Breast epithelium (tissue), 4 donors: ENCODE measurements at places on chromosomes 13 and 19. TPM values are rescaled to one million over a fixed set of nuclear protein-coding genes. Genes with fewer than 3 reads are reported as not detected.
A peak's percentile ranks its signal among the peaks of the same experiment; 100 is the strongest.

The EDNRB gene
- 106 TPM for total RNA-seq

The DAND5 gene
- total RNA-seq: not detected

The SKA3 gene
- total RNA-seq: 1.3 TPM

The RNF113B gene
- not detected for total RNA-seq

The GJB6 gene
- not detected for total RNA-seq

DNA sequence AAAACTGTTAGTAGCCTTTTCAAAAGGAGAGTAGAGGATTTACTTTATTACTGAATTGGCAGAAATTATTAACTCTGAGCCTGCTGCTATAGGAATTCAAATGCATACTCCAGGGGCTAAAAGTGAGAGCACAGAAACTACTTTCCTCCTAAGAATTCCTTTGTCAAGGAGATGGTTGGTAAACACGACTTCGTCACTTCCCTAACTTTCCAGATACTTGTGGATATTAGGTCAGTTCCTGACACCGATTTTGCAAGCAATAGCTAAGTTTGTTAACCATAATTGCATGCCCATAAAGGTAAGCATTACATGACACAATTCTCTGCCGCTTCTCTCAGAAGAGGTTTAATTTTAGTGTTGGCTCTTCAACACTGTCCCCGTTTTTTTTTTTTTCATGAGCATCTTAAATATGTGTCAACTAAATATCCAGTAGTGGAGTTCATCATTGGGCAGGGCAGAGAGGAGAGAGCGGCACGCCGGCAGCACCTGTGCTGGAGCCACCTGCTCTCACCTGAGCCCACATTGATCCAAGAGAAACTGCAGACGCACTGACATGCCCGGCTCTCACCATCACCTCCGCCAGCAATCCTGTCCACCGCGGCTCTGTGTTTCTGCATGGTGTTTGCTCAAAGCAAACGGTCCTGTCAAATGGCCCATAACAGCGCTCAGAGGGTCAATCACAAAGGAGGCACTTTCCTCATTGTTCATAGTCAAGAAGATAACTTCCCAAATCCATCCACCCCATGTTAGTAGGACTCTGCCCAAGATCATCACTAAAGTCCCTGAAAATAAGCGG, 2.6 kb downstream of the MED26 start:
- H3K27me3 ChIP-seq: no peaks in the 10 kb centered on the region
- H3K4me1 ChIP-seq: no peaks in the 10 kb centered on the region
- H3K36me3 ChIP-seq: no peaks in the 10 kb centered on the region
- no peak for DNase-seq
- H3K4me3 ChIP-seq: no peak overlapping the region

DNA sequence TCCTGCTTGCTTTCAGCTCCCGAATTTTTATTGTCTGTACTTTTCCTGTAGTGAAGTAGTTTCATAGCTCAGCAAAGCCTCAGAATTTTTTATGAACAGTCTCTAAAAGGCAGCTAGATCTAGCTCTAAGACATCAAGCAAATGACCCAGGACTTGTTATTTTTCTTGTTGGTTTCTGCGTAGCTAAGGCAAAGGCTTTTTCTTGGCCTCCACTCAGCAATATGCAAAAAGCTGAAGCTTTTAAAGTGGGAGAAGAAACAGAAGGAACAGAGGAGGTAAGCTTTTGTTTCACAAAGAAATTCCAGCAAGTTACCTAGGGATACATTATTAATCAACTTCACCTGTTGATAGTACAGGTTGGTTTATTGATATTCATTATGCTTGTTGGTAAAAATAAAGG, 235.9 kb downstream of the PCDH20 start:
- no peak overlapping the region for H3K4me3 ChIP-seq
- no peaks in the 10 kb centered on the region for H3K27me3 ChIP-seq
- no peak overlapping the region for H3K27ac ChIP-seq

DNA sequence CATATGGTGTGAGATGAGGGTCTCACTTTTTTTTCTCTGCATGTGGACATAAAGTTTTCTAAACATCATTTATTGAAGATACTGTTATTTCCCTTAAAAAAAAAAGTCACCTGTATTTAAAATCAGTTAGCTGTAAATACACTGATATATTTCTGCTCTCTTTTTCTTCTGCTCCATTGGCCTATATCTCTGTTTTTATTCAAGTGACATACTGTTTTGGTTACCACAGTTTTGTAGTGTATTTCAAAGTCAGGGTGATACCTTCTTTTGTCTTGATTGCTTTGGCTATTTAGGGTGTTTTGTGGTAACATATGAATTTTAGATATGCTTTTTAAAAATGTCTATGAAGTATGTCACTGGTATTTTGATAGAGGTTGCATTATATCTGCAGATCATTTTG, 15.8 kb upstream of the ZNF431 start:
- DNase-seq: no peak
- H3K4me1 ChIP-seq: no peaks in the 10 kb centered on the region
- no peak overlapping the region for H3K27ac ChIP-seq

DNA sequence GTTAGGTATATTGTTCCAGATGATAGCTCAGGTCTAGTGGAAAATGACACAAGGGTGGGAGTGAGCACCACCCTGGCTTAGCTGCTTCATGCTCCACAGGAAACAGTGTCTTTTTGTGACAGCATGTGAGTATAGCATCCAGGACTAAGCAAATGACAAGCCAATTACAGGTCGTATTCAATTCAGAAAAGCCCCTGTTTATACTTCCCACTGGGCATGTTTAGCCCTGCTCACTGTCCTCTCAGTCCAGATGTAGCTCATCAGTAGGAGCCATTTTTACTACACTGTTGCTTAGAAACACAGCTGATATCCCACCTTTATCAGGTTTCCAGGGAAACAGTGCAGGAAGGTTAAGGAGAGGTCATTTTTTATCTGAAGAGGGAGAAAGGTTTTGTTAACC, 8.0 kb downstream of the ABHD13 start:
- no peak overlapping the region for H3K27ac ChIP-seq
- no peaks in the 10 kb centered on the region for H3K4me1 ChIP-seq
- H3K36me3 ChIP-seq: no peaks in the 10 kb centered on the region
- H3K4me3 ChIP-seq: no peak overlapping the region
- no peak for DNase-seq
- H3K27me3 ChIP-seq: no peaks in the 10 kb centered on the region

DNA sequence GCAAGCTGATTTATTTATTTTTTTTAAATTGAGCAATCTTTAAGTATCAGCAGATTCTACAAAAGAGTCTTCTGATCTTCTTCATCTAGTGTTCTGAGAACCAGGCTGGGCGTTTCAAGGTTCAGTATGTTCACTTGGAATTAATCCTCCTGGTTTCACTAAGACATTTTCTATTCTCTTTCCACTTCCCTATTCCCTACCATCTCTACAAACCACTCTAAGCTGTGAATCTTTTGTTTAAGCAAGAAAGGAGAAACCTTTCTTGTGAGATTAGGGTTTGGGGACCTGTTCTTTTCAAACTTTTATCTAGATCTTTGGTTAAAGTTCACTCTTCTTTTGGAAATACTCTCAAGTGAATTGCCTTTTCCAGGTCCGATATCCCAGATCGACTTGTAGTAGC, 59.3 kb downstream of the URI1 start:
- no peak overlapping the region for H3K27ac ChIP-seq
- no peaks in the 10 kb centered on the region for H3K36me3 ChIP-seq
- H3K4me3 ChIP-seq: no peak overlapping the region
- no peaks in the 10 kb centered on the region for H3K27me3 ChIP-seq
- no peaks in the 10 kb centered on the region for H3K4me1 ChIP-seq

DNA sequence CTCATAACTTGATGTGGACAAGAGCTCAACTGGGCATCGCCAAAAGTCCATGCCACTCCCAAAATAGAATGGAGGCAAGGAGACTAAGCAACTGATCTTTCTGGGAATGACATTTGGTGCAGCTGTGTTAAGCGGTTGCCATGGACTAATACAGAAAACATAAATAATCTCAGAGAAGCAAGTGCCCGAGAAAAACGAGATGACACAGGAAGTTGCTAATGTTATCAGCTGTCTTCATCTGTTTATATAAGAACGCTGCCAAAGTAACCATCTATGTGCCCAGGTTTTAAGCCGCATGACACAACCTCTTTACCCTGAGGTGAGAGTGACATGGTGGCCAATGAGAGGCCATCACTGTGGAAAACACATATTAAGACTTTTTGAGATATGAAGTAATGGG, 54.9 kb upstream of the SACS start:
- DNase-seq: no peak
- no peaks in the 10 kb centered on the region for H3K36me3 ChIP-seq
- H3K4me3 ChIP-seq: no peak overlapping the region
- H3K27ac ChIP-seq: peak overlapping the region; percentile 57

DNA sequence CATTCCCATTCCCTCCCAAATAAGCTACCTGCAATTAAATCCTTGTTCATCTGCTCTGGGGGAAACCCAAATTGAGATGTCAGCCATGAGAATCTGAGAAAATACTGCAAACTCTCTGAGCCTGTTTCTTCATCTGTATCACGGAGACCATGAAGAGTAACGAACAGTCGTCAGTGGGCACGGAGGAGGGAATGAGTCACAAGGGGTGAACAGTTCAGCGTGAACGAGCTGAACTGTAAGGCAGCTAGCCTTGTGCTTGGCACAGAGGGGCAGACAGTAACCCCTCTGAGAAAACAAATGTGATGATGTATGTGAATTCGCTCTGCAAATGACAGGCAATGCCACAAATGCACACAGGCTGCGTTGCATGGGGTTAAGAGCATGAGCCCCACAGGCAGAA, 288.7 kb downstream of the FOXO1 start:
- H3K36me3 ChIP-seq: no peaks in the 10 kb centered on the region
- DNase-seq: no peak
- H3K4me1 ChIP-seq: no peaks in the 10 kb centered on the region
- H3K27ac ChIP-seq: no peak overlapping the region
- H3K27me3 ChIP-seq: no peaks in the 10 kb centered on the region
- no peak overlapping the region for H3K4me3 ChIP-seq

DNA sequence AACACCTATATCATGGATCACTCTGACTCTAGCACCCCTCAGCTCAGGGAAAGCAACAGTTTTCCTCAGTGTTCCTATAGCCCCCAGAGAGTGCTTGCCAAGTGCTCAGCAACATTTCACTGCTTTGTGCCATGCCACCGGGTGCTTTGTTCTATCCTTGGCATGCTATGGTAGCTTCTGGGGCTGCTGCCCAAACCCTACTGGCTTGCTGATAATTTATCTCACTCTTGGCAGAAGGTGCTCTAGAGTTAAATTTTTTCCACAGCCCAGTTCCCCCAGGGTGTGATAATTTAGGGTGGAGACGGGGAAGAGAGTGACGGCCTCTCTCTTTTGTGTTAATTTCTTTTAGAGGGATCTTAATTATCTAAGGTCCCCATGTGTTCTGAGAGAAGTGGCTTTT, 12.6 kb upstream of the CSNK1A1L start:
- no peaks in the 10 kb centered on the region for H3K27me3 ChIP-seq
- H3K36me3 ChIP-seq: no peaks in the 10 kb centered on the region
- no peak overlapping the region for H3K27ac ChIP-seq

GRCh38 chr13:73136776-73137175, 78.0 kb downstream of the KLF5 start:
- no peak overlapping the region for H3K27ac ChIP-seq
- no peaks in the 10 kb centered on the region for H3K4me1 ChIP-seq
- H3K27me3 ChIP-seq: no peaks in the 10 kb centered on the region

GRCh38 chr13:90382425-90382824, 965.1 kb upstream of the MIR17HG start:
- no peak overlapping the region for H3K4me3 ChIP-seq
- H3K36me3 ChIP-seq: no peaks in the 10 kb centered on the region
- no peaks in the 10 kb centered on the region for H3K27me3 ChIP-seq
- no peak for DNase-seq
- no peaks in the 10 kb centered on the region for H3K4me1 ChIP-seq
- no peak overlapping the region for H3K27ac ChIP-seq

DNA sequence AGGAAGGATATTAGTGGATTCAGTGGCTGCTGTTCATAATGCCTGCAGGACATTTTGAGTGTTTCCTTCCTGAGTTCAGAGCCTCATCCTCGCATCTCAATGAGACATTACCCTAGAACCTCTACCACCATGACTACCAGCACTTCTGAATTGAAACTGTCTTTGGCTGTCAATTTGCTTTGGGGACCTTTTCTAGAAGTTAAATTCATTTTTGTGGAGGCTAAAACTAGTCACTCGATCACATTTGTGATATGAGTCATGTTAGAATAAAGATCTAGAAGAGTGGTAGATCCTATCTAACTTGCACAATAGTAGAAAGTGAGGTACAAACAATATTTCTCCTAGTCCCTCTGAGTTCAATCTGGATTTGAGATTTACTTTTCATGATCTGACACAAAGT, 124.9 kb downstream of the KCNRG start:
- no peaks in the 10 kb centered on the region for H3K36me3 ChIP-seq
- H3K4me3 ChIP-seq: no peak overlapping the region
- DNase-seq: no peak
- no peak overlapping the region for H3K27ac ChIP-seq

- no peaks in the 10 kb centered on the region for H3K27me3 ChIP-seq
- no peak overlapping the region for H3K4me3 ChIP-seq
- no peak overlapping the region for H3K27ac ChIP-seq
- no peak for DNase-seq
- no peaks in the 10 kb centered on the region for H3K36me3 ChIP-seq
Observed at GRCh38 chr13:85528491-85529217, 270.6 kb downstream of the SLITRK6 start.

DNA sequence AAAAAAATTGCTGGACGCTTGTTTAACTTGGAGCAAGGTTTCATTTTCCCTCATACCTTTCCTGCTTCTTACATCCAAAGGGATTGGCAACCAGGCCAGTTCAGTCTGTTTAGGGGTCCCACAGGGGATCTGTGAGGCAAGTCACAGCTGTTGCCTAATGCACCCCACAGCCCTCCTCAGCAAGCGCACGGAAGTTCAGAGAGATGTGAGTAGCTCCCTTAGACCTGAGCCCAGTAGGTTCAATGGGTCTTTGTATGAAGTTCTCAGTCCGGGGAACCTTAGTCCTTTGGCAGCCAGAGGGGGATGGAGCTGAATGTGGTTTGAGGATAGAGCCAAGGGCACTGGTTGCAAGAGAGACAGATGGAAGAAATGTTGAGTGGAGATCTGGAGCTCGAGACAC, 13.0 kb downstream of the SAMD4B start:
- H3K27me3 ChIP-seq: no peaks in the 10 kb centered on the region
- H3K4me3 ChIP-seq: no peak overlapping the region
- DNase-seq: no peak
- peak overlapping the region; percentile 13 for H3K27ac ChIP-seq

DNA sequence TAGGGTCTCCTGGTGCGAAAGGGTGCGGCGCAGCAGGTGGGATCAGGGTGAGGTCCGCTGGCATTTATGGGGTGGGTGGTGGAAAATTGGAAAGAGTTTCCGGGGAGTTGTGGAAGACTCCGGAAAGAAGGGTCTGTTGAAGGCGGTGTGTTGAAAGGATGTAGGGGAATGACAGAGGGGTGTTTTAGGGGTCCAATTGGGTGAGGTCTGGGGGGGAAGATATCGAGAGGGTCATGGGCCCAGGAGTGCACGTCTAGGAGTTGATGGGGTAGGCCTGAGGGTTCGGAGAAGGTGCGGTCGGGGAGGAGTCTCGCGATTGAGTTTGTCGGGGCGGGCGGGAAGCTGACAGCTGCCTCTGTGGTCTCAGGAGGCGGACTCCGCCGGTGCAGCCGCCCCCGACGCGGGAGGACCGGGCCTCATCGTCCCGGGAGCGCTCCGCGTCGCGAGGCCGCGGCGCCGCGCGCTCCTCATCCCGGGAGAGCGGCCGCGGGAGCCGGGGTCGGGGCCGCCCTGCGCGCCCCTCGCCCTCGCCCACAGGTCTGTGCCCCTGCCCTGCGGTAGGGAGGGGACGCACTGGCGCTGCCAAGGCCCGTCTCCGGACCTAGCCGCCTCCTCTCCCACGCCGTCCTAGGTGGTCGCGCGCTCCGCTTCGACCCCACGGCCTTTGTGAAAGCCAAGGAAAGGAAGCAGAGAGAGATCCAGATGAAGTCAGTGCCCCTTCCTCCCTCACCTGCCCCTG, 7.0 kb downstream of the PGLYRP1 start:
- no peaks in the 10 kb centered on the region for H3K27me3 ChIP-seq
- H3K4me3 ChIP-seq: peak overlapping the region; percentile 69
- H3K4me1 ChIP-seq: peaks cover 3% of the 10 kb centered on the region
